WTC11 (cell line): ENCODE measurements at places on chromosomes 3 and 15. TPM values are rescaled to one million over a fixed set of nuclear protein-coding genes. Genes with fewer than 3 reads are reported as not detected.

Gene GPR171
- total RNA-seq, result 0.17 to 0.32 TPM in 2 of 3 replicates, not detected in the other

DNA sequence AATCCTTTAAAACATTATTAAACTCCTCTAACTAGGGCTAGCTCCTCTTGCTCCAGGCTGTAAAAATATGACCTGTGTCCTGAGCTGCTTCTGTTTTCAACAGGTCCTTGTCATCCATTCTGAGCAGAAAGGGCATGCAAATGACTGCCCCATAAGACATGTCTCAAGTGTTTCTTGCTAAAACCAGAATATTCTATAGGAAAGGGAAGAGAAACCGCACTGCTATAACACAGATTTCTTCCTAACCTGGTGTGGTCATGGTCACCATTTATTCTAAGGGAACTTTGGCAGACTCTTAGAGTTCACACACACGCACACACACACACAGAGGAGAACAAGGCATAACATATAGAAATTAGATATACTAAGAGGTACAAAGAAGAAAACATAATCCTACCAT, 34.2 kb upstream of the B3GNT5 start:
- H3K4me3 ChIP-seq, result no peak overlapping the region
- no peaks in the 10 kb centered on the region for H3K27me3 ChIP-seq
- DNase-seq, result no peak
- 0 out of 2 replicates have a peak overlapping the region, but pooled peaks have one; percentile 21 for H3K27ac ChIP-seq
- H3K36me3 ChIP-seq, result no peaks in the 10 kb centered on the region

GRCh38 chr3:8982509-8982908, 19.2 kb upstream of the RAD18 start:
- H3K27ac ChIP-seq, result 0 out of 2 replicates have a peak overlapping the region, but pooled peaks have one; percentile 8
- DNase-seq, result no peak
- H3K4me1 ChIP-seq, result no peaks in the 10 kb centered on the region
- peaks cover 13% of the 10 kb centered on the region for H3K27me3 ChIP-seq

GRCh38 chr15:73305331-73306211, 63.2 kb downstream of the HCN4 start:
- DNase-seq, result peak; percentile 57
- H3K27me3 ChIP-seq, result no peaks in the 10 kb centered on the region
- H3K27ac ChIP-seq, result no peak overlapping the region

Gene HEXA
- 48.1 to 50.2 TPM (median 49.7 TPM) in 3 replicates for total RNA-seq
